ENCODE measurements at places on chromosomes 6 and 20.
A peak's percentile ranks its signal among the peaks of the same experiment; 100 is the strongest.

DNA sequence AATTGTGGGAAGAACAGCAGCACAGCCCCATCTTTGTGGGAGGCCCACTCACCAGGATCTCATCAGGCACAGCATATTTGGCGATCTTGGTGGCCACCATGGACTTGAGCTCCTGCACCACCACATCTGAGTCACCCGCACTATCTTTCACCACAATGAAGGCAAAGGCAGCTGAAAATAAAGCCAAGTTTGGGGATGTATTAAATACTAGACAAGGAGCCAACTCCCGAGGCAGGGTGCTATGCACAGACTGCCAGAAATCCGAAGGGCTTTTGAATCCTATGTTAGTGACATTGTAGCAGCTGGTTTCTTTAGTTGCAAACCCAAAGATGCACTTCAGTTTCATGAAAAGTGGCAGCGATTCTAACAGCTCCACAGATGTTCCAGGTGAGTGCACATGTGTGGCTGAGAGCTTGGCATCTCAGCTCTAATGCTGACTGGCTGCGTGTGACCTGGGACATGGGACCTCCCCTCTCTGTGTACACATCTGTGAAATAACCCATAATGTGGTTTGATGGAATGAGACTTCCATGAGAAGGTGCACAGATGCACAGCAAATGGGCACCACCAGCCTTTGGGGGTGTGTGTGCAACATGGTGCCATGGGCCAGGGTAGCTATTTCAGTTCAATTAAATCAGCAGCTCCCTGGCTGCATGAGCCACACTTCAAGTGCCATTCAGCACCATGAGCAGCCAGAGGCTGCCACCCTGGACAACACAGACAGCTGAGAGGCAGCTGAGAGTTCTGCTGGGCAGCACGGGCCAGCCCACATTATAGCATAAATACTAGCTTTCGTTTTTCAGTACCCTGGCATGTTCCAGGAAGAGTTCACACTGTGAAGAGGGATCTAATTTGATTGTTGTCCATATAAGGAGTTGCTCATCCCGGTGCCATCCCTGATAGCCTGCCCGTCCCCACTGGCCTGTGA lies 16.9 kb upstream of the APMAP start:
- DNase-seq = peak; percentile 43

- DNase-seq = no peak
Observed at GRCh38 chr6:112054001-112054400, at the start of gene CCN6. TSS of gene CCN6 (plus strand) at chr6:112054104. CDS start at chr6:112054358, 254 bp downstream.

GRCh38 chr6:166005944-166006899 lies 161.4 kb downstream of the TBXT start:
- peak; percentile 67 for DNase-seq

DNA sequence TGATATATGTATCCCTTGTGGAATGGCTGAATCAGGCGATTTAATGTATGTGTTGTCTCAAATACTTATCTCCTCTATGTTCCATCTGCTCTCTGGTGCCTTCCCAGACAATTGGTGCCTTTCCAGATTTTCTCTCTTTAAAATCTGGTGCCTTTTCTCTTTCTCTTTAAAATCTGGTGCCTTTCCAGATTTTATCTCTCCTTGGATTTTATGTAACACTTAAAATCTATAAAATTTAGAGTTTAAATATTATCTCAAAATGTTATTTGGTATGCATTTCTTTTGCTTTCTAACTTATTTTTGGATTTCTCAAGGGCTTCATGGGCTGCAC lies 116.3 kb downstream of the KIF13A start:
- DNase-seq = no peak

GRCh38 chr6:40719671-40720374 lies 132.7 kb upstream of the LRFN2 start:
- no peak for DNase-seq

DNA sequence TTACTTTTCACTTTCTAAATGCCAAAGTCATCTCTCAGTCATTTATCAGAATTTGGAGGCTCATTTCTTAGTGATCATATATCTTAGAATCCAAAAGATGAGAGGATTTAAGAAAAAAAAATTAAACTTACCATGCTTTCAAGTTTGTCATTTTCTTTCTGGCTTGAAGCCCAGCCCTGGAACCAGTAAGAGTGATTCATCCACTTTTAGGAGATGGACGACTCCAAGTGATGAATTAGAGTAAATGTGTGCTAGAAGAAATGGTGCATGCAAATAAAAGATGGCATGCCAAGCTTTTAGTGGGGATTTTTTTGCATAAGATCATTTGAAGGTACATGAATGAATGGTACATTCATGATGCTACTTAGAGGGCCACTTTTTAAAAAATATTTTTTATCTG lies 20.1 kb downstream of the PLCB1 start:
- no peak for DNase-seq

DNA sequence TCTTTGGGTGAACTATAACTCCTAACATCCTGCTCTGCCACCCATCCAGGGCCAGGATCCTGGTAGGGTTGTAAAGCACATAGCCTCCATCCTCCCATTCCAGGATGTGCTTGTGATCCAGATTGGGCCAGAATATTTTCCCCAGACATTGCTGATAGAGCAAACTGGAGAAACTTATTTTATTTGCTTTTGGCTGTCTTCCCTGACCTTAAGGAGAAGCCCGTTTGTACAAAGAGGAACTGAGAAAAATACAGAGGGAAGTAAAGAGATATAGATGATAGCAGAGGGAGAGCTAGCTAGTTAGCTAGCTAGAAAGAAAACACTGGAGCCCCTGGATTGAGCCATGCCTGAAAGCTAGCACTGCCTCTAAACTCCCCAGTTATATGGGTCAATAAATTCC lies 9.0 kb upstream of the HDAC2 start:
- DNase-seq = no peak

GRCh38 chr6:113623129-113623528 lies 234.0 kb upstream of the MARCKS start:
- DNase-seq = no peak

DNA sequence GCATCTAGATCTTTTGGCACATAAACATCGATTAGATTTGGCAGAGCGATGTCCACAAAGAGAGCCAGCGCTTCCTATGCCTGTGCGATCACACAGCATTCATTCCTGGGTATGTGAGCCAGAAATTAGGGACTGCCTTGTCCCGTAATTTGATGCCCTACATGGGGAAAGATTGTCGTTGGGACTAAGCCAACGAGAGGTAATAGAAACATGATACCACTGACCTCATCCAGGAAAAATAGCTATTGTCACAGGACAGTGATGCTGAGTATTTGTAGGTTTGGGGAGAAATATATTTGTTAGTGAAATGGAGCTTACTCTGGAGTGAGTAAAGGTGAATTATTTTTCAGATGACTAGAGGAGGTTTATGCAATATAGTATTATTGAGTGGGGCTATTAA lies 154.0 kb downstream of the TSHZ2 start:
- no peak for DNase-seq

DNA sequence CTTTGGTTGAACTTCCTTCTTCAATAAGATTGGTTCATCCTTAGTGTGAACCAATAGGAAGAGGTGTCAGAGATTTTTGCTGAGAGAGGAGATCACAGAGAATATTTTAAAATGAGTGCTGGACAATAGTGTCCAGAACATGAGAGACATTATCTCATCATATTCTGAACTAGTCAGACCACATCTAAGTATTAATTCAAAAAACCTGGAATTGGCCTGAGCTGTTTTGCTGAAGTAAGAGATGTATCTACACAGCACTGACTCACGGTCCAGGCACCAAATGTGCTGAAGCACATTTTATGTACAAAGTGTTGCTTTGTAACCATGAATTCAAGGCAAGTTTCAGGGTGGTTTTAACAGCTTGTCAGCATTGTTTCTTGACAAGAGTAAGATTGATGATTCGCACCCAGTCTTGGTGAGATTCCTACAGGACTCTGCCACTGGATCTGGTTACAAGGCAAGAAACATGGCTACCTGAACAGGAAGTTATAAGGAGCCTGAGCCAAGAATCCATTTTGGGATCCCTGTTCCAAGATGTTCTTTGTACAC lies 178.2 kb upstream of the HEY2 start:
- DNase-seq = no peak

- no peak for DNase-seq
Observed at GRCh38 chr20:43906505-43907034, 8.1 kb upstream of the TOX2 start.

DNA sequence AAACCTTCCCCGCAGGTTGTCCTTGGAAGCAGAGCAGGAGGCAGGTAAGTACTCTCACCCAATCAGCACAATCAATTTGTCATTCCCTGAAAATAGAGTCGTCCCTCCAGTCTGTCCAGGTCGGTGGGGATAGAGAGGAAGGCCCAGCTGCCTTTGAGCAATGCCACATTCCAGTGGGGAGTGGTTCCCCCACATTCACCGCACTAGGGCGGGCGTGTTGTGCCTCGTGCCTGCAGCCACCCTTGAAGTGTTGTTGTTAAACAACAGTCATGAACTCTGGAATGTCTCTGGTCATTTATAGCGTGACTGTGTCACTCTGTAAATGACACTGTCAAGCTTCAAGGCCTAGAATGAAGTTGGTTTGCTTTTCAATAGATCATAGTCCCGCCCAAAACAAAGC lies 33.4 kb downstream of the PRDM1 start:
- DNase-seq = no peak

GRCh38 chr6:36623547-36624459 lies 29.6 kb downstream of the SRSF3 start:
- peak; percentile 43 for DNase-seq

- DNase-seq = no peak
Observed at GRCh38 chr6:86685230-86685797, 252.0 kb upstream of the HTR1E start.

- DNase-seq = no peak
Observed at GRCh38 chr6:93974332-93974731, 555.0 kb upstream of the EPHA7 start.

DNA sequence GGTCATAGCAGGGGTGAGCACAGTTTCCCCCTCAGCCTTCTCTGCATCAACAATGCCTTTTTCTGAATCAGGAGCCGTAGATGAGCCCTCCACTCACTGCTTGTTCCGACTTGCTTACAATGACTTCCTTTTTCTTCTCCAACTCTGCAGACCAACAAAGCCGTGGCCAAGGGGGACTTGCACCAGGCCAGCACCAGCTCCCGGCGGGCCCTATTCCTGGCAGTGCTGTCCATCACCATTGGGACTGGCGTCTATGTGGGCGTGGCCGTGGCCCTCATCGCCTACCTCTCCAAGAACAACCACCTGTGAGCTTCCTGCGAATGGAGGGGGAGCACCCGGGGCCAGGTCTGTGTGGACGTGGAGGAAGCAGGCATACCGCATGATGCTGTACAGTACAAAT lies 195.8 kb downstream of the SYNDIG1 start:
- DNase-seq = peak; percentile 53

GRCh38 chr20:1119524-1119923 lies 1.1 kb downstream of the PSMF1 start:
- DNase-seq = no peak

DNA sequence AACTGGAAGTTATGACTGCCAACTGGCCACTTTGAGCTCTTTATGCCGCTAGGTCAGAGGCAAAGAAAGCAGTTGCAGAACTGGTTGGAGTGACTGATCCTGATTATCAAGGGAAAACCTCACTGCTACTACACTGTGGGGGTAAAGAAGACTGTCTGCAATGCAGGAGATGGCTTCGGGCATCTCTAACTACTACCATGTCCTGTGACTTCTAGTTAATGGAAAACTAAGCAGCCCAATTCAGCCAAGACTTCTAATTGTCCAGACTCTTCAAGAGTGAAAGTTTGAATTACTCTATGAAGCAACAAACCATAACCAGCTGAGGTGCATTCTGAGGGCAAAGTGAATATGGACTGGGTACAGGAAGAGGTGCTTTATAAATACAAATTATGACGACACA lies 773.6 kb upstream of the SLC35B3 start:
- DNase-seq = no peak

DNA sequence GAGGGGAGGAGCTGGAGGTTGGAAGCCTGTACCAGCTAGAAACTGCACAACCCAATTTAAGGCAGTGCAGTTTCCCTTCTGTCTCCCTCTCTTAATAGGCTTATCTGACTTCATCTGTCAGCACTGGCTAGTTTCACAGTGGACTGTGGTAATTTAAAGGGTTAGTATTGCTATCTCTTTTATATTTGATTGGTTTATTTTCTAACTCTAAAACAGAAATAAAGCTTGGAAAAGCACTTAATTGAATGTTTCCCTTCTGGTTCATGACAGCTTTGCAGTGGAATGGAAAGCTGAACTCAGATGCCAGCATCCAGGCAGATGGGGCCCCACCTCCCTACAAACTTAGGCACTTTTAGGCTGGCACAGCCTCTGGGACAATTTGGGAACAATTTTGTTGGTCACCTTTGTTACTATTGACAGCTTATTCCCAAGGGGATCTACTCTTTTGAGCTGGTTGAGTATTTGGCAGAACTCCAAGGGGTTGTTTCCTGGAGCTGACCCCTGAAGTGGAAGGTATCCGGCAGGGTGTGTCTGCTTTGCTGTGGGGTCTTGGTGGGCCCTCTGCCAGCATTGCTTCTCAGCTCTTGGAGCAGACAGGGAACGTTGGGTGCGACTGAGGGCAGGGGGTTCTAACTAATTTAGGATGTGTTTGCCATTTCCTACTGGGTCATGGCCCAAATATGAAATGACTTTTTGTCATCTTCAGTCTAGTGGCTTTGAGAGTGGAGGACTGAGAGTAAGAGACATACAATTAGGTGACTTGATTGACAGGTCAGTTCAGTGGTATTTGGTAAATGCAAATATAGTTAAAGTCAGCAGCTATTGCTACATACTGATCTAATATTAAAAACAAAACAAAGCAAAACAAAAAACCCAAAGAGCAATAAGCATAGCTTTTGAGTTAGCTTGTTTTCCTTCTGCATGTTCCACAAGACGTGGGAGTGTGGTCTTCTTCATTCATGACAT lies 9.3 kb downstream of the SH3BGRL2 start:
- DNase-seq = no peak

DNA sequence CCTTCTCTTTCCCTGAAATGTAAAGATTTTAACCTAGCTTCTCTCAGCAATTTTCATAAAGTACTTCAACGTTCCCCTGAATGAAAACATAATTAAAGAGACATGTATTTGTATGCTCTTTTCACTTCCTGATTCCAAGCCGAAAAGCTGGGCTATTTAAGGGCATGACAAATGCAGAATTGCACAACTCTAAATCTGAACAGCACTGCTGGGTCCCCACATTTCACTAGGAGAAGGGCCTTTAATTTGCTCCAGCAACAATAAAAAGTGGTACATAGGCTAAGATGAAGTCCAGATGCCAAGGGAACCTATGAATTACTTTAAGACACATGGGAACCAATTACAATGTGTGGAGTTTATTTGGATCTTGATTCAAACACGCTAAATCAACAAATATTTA lies 42.0 kb downstream of the IRAK1BP1 start:
- DNase-seq = no peak

Measured in ascending aorta (tissue), 2 donors.